ENCODE measurements at places on chromosomes 2 and 18.

- H3K4me3 ChIP-seq, result no peak overlapping the region
- H3K4me1 ChIP-seq, result no peaks in the 10 kb centered on the region
- no peak overlapping the region for H3K27ac ChIP-seq
- no peaks in the 10 kb centered on the region for H3K27me3 ChIP-seq
These were observed 26.5 kb upstream of the L3MBTL4 start for GRCh38 chr18:6441200-6441599.

DNA sequence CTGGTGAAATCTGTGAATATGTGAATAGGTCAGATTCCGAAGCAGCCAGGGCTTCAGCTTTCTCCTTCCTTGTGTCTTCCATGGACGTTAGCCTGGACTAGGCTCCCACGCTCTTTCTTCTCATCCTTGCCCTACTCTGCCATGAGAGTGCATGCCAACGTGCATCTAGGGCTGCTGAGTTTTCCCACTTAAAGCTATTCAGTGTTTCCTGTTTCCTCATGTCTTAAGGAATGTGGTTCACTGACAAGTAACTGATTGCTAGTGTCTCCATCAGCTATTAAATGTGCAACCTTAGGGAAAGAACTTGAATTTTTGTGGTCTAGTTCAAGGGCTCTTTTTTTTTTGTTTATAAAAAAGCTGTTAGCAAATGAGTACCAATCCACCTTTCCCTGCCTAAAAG lies 642.3 kb upstream of the LINC00305 start:
- no peak for DNase-seq
- no peak overlapping the region for H3K4me3 ChIP-seq
- no peak overlapping the region for H3K27ac ChIP-seq
- no peaks in the 10 kb centered on the region for H3K4me1 ChIP-seq

- no peaks in the 10 kb centered on the region for H3K36me3 ChIP-seq
- H3K27ac ChIP-seq, result no peak overlapping the region
- DNase-seq, result no peak
- H3K4me3 ChIP-seq, result no peak overlapping the region
- H3K27me3 ChIP-seq, result no peaks in the 10 kb centered on the region
These were observed 11.6 kb upstream of the TGFA start for GRCh38 chr2:70565039-70565731.

- no peaks in the 10 kb centered on the region for H3K4me1 ChIP-seq
- no peak for DNase-seq
- H3K4me3 ChIP-seq, result no peak overlapping the region
These were observed 276.9 kb downstream of the PTPRM start for GRCh38 chr18:7844017-7844416.

- H3K36me3 ChIP-seq, result no peaks in the 10 kb centered on the region
- H3K27me3 ChIP-seq, result peaks cover 48% of the 10 kb centered on the region
- H3K4me3 ChIP-seq, result no peak overlapping the region
- DNase-seq, result no peak
These were observed 15.4 kb downstream of the ACOXL start for GRCh38 chr2:110747522-110748488.

GRCh38 chr2:83661711-83662110 lies 797.4 kb downstream of the SUCLG1 start:
- no peak overlapping the region for H3K27ac ChIP-seq
- no peak for DNase-seq
- no peaks in the 10 kb centered on the region for H3K36me3 ChIP-seq
- H3K4me1 ChIP-seq, result 0 out of 2 replicates have a peak, but pooled peaks cover 3% of the 10 kb centered on the region
- no peaks in the 10 kb centered on the region for H3K27me3 ChIP-seq

- H3K27me3 ChIP-seq, result no peaks in the 10 kb centered on the region
- H3K4me3 ChIP-seq, result peak overlapping the region; percentile 45
These were observed 5.8 kb upstream of the SLC20A1 start for GRCh38 chr2:112639936-112640335.

DNA sequence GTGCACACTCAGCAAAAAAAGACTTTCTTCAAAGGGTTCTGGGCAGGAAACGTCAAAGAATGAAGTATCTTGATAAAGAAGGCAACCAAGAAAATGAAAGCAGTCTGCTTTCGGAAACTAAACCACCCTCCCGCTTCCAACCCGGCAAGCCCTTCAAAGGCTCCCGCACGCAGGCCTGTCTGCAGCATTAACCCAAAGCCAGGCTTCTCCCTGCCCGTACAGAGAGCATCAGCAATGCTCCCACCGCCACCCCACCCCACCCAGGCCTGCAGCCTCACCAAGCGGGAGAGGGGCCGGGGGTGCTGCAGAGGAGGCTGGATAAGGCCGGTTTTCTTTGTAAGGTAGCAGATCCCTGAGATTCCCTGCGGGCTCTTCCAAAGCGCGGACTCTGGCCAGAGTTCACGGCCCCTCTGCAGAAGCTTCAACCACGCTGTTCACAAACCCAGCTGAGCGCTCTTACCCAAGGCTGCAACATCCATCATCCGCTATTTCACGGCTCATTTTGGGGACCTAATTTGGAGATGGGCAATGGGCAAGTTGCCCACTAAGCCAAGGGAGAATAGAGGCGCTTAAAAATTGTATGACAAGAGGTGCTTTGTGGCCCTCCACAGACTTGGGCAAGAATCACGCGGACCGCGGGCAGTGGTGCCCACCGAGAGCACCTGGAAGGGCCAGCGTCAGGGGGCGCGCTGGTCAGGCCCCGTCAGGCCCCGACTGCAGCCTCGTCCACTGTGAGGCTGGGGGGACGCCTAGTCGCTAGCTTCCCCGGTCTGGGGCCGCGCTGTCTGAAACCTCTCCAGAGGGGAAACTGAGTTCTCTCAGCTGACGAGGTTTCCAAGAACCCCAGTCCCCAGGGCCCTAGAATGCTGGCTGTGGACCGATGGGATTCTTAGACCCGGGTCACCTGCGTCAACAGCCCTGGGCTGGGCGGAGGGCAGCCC lies 225.4 kb upstream of the ID2 start:
- H3K4me1 ChIP-seq, result 0 out of 2 replicates have a peak, but pooled peaks cover 8% of the 10 kb centered on the region
- no peaks in the 10 kb centered on the region for H3K36me3 ChIP-seq
- H3K27me3 ChIP-seq, result no peaks in the 10 kb centered on the region
- H3K27ac ChIP-seq, result no peak overlapping the region

GRCh38 chr2:950080-950966 lies at the start of gene SNTG2:
TSS of gene SNTG2 (plus strand) at chr2:950849. CDS start at chr2:950997, 148 bp downstream.
- H3K4me1 ChIP-seq, result no peaks in the 10 kb centered on the region
- H3K4me3 ChIP-seq, result peak within 1 kb of the TSS; percentile 55
- peaks cover 40% of the 10 kb centered on the region for H3K27me3 ChIP-seq
- DNase-seq, result peak; percentile 43
- no peaks in the 10 kb centered on the region for H3K36me3 ChIP-seq

- H3K4me1 ChIP-seq, result peaks cover 8% of the 10 kb centered on the region
- H3K27ac ChIP-seq, result no peak overlapping the region
- no peaks in the 10 kb centered on the region for H3K27me3 ChIP-seq
- no peak overlapping the region for H3K4me3 ChIP-seq
- H3K36me3 ChIP-seq, result no peaks in the 10 kb centered on the region
- no peak for DNase-seq
These were observed 165.9 kb upstream of the CCDC150 start for GRCh38 chr2:196473617-196474016.

- H3K4me3 ChIP-seq, result no peak overlapping the region
- no peak overlapping the region for H3K27ac ChIP-seq
- H3K27me3 ChIP-seq, result no peaks in the 10 kb centered on the region
These were observed 139.9 kb downstream of the IKZF2 start for GRCh38 chr2:213011505-213011904.

GRCh38 chr18:41558715-41559114 lies 396.3 kb upstream of the PIK3C3 start:
- H3K4me3 ChIP-seq, result no peak overlapping the region
- no peaks in the 10 kb centered on the region for H3K36me3 ChIP-seq
- H3K27ac ChIP-seq, result no peak overlapping the region
- H3K4me1 ChIP-seq, result no peaks in the 10 kb centered on the region
- no peaks in the 10 kb centered on the region for H3K27me3 ChIP-seq

DNA sequence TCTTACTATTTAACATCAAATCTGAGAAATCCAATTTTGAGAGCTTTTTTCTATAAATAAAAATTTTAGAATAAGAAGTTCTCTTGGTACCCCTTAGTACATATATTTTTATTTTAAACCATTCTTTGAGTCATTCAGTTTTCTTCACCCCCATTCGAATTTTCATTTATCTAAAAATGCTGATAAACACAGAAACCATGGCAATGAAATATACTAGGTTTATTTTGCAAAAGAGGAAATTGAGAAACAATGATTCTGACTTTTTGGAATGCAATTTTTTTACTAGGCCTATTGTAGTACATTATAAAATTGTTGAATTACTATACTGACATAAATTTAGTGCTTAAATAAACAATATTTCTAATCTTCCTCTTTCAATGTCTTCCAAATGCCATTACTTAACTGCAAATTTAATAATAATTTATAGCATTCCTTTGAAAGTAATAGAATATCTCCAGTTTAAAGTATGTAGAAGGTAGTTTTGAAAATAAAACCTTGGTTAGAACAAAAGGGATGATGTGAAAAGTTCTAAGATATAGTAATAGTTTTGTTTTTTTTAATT lies 46.3 kb downstream of the TANK start:
- H3K4me1 ChIP-seq, result peaks cover 27% of the 10 kb centered on the region
- peak; percentile 68 for DNase-seq
- H3K27ac ChIP-seq, result peak overlapping the region; percentile 72
- peaks cover 47% of the 10 kb centered on the region for H3K36me3 ChIP-seq
- no peak overlapping the region for H3K4me3 ChIP-seq

DNA sequence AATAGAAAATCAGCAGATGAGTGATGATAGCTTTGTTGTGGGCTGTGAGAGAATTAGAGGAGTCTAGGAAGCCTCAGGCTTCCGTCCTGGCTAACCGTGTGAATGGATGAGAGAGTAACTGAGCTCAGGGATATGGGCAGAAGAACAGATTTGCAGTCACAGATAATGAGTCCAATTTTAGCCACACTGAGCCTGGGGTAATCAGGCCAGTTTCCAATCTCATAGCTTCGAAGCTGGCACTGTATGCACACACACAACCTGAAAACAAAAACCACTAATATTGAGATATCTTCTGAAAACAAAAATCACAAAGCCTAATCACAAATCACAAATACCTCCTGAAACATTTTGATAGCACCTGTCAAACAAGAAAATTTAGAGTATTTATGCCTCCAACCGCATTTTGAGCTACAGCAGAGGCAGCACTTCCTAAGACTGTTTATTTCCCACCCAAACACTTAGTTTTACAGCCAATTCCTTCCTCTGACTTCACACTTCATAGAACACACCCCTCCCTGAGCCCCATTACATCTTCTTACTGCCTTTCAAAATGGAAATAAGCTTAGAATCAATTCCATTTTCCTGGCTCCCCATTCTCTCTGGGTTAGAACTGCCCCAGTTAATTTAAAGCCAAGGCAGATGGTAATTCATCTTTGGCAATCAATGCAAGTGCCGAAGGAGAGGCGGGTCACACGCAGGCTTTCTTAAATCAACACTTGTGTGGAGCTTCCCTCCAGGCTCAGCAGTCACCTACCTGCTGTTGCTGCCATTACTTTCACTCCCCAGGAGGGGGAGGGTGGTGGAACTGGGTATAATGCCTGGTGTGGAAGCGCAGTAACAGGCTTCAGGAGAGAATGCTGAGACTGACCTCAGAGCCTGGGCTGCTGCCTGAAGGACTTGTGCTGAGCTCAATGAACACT lies 18.9 kb downstream of the TTR start:
- no peak overlapping the region for H3K27ac ChIP-seq
- no peaks in the 10 kb centered on the region for H3K27me3 ChIP-seq
- H3K4me1 ChIP-seq, result no peaks in the 10 kb centered on the region
- H3K4me3 ChIP-seq, result no peak overlapping the region

DNA sequence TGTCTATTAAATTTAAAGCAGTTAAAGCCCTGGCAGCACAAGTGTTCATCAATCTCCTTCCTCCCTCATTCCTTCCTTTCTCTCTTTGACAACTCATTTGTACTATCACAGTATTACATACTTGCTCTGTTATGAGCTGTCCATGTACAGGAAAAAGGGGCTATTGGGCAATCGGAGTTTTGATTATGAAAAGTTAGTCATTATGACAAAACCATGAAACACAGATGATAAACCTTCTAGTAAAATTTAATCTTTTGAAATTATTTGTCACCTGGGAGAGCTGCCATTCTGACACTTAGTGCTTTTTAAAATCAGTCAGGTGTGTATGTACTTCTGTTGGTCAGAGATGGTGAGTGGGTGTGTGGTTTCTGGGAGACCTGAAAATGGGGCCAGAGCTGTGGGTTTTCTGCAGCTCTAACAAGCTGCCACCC lies 39.4 kb downstream of the MAP4K4 start:
- DNase-seq, result peak; percentile 91
- peaks cover 80% of the 10 kb centered on the region for H3K4me1 ChIP-seq
- H3K27me3 ChIP-seq, result no peaks in the 10 kb centered on the region

DNA sequence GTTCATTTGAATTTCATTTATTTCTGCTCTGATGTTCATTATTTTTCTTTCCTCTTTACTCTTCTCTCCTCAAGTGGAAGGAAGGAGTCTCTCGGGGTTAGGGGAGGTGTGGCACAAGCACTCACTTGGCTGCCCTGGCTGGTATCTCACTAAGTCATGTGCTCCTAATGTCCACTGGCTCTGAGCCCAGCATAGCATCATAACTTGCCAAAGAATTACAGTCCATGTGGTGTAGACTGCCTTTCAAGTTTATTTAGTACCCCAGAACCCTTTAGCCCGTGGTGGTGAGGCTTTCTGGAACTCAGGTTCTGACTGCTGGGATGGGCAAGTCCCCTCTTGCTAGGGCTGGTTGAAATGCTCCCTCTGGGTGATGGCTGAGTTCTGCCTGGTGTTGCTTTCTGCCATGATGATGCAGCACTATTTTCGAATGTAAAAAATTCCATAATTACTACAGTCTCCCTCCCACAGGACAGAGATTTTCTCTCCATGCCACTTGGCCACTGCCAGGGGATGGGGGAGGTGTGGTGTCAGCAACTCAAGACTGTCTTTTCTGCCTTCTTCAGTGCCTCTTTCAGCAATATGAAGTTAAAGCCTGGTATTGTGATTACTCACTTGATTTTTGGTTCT lies 22.2 kb downstream of the SPAG16 start:
- H3K27me3 ChIP-seq, result no peaks in the 10 kb centered on the region
- H3K36me3 ChIP-seq, result peaks cover 40% of the 10 kb centered on the region
- DNase-seq, result peak; percentile 66
- peaks cover 19% of the 10 kb centered on the region for H3K4me1 ChIP-seq

DNA sequence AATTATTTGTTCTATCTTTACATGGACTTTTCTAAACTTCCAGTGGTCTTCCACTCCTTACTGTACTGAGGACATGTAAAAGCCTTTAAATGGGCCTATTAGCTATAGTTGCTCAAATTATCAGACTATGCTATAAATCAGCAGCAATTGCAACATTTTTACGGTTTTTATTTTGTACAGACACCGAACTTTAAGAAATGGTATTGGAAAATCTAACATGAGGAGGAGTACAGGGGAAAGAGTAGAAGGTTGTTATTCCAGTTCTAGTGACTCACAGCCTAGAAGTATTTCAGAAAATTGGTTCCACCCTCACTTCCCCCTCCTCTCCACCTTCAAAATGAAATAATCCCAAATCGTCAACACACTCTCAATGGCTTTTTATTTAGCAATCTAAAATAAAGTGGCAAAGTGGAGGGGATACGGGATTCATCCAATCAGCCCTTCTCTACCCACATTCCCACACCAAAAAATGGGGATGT lies 1.1 kb downstream of the NCKAP1 start:
- DNase-seq, result peak; percentile 74
- peak overlapping the region; percentile 93 for H3K27ac ChIP-seq
- H3K36me3 ChIP-seq, result no peaks in the 10 kb centered on the region
- peaks cover 47% of the 10 kb centered on the region for H3K4me1 ChIP-seq
- peak overlapping the region; percentile 86 for H3K4me3 ChIP-seq
- no peaks in the 10 kb centered on the region for H3K27me3 ChIP-seq

- DNase-seq, result peak; percentile 74
- no peak overlapping the region for H3K4me3 ChIP-seq
- no peak overlapping the region for H3K27ac ChIP-seq
- H3K4me1 ChIP-seq, result no peaks in the 10 kb centered on the region
- H3K27me3 ChIP-seq, result no peaks in the 10 kb centered on the region
These were observed 7.5 kb downstream of the C2orf49 start for GRCh38 chr2:105344704-105345345.

GRCh38 chr2:23350792-23351355 lies 34.1 kb upstream of the KLHL29 start:
- no peak for DNase-seq
- no peak overlapping the region for H3K27ac ChIP-seq
- H3K27me3 ChIP-seq, result 0 out of 2 replicates have a peak, but pooled peaks cover 3% of the 10 kb centered on the region
- no peaks in the 10 kb centered on the region for H3K36me3 ChIP-seq
- peak overlapping the region; percentile 10 for H3K4me3 ChIP-seq

Measured in GM23248 (cell line).